Stimulated activated CD4-positive, alpha-beta T cell treated with anti-CD3 and anti-CD28 coated beads, Interleukin-1b, Interleukin-23, amount 100 ng/mL, for 1 hour (primary cell): ENCODE measurements at places on chromosomes 5 and 9.

DNA sequence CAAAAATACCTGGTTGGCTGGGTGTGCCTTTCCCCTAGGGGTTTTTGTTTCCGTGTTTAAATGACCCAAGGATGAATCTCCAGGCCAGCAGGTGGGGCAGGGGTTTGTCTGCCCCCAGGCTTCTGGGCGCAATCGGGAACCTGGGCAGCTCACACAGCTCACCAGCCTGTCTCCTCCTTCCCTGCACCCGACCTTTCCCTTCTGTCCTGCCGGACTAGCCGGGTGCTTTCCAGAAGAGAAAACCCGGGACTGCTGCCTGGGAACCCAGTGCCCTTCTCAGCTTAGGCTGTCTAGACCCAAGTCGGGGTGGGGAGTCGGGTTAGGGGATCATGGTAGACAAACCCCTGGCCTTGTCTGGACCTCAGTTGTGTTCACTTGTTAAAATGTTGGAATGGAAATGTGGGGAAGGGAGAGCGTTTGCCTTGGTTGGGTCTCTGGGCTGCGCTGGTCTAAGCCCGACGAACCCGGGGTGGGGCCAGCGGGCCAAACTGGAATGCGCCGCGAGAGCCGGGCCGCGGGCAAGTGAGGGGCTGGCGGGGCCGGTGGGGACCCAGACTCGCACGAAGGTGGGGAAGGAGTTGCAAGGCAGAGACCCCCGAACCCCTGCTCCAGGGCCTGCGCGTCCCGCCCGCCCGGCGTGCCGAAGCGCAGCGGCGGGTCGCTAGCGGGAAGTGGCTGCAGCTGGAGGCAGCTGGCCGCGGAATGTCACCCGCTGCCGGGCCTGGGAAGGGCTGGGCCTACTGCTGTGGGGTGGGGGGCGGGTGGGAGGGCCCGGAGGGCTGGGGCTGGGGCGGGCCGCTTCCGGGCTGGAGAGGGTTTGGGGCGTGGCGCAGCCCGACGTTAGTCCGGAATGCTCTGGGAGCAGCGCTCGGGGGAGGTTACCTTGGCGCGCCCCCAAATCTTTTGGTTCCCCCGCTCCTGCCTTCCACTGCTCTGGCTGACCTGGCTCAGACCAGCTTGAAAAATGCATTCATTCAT, 84.6 kb downstream of the DAB2IP start:
- DNase-seq = no peak

- DNase-seq = no peak
Observed at GRCh38 chr9:89304834-89305188, 6.2 kb upstream of the CKS2 start.

- DNase-seq = no peak
Observed at GRCh38 chr9:81461196-81461595, 228.2 kb downstream of the TLE1 start.

DNA sequence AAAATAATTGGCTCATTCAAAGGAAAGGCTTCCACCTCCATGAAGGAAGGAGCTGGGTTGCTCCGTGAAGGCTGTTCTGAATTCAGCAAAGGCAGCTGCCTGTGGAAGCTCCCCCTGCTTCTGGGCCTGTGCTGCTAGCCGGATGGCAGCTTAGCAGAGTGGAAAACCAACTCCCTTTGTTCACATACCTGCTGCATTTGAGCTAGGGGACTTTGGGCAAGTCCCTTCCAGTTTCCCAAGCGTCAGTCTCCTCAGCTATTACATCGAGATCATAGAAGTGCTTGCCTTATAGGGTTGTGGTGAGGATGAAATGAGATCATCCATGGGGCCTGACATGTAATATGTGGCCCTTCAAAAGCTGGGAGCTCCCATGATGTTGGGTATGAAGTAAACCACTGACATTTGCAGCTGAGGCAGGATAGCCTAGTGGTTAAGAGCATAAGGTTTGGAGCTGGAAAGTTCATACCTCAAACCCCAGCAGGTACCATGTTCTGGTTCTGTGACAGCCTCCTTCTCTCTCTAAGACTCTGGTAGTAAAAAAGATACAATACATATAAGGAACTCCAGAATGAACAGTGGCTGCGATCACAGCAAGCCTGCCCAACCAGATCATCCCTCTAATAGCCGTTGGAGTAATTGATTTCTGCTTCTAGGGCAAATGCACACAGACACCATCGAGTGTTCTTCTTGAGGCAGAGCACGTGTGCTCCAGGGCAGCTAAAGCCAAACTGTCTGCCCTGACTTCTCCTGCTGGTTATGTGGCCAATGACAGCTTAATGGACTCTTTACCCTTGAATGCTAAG, 11.0 kb upstream of the DENND1A start:
- no peak for DNase-seq

DNA sequence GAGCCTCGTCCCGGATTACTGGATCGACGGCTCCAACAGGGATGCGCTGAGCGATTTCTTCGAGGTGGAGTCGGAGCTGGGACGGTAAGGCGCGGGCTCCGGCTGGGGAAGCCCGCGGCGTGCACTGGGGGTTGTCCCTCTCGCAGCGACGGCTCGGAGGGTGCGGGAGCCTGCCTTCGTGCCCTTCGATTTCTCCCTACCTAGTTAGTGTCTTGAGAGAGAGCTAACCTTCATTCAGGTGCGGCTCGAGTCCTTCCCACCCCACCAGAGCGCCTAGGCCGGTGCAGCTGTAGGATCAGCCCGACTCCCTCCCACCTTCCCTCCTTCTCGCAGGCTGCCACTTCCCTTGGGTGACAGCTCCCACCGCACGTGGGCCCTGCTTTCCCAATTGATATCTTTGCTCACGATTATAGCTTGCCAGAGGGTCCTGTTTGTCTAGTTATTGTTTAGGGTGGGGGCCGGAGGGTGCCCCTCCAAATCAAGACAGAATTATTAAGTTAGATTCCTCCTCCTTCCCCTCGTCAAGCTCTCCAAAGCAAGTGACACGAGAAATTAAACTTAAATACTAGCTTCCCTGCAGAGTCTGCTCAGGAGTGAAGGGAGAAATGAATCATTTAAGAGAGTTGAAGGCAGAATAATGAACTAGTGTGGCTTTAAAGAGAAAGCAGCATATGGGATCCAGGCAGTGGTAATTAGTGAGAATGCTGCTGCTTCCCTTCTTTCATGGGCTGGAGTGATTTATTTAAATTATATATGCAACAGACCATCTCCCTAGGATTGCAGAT, 569 bp downstream of the CAMK4 start:
- no peak for DNase-seq

DNA sequence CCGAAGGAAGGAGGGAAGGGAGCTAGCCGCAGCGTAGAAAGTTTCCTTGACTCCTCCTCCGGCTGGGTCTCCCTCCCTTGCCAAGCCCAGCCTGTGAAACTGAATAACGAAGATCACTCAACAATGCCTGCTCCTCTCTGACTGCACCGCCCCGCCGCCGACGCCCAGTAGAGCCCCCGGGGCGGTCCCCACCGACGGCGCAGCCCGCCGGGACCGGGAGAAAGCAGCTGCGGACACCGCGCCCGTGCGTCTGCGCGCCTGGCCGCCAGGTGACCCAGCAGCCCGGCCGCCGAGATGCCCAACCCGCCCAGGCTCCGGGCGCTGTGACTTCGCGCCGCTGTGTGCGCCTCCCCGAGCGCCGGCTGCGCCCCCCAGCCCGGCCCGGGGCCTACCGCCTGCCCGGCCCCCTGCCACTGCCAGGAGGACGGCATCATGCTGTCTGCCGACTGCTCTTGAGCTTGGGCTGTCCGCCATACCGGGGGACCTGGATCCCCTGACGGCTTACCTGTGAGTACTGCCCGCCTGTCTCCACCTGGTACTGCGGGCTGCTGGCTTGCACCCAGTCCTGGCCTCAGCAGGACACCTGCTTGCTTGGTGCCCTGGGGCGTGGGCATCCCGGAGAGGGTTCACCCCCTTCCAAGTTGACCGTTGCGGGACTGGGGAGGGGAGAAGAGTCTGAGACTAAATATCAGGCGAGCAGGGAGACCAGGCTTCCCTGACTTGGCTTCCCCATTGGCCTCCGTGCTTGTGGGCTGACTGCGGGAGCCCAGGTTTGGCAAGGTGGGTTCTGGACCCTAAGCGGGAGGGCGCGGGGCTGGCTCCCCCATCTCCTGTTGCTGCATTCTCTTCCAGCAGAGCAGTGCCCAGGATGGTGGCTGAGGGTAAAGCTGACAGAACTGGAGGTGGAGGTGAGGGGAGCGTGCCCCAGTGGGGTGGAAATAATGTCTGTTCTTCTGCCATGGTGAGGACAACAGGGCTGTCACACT, 26.2 kb upstream of the SPTLC1 start:
- no peak for DNase-seq

- no peak for DNase-seq
Observed at GRCh38 chr5:95331358-95331757, 46.5 kb upstream of the MCTP1 start.

- DNase-seq = no peak
Observed at GRCh38 chr9:85332487-85332886, 409.3 kb downstream of the AGTPBP1 start.

DNA sequence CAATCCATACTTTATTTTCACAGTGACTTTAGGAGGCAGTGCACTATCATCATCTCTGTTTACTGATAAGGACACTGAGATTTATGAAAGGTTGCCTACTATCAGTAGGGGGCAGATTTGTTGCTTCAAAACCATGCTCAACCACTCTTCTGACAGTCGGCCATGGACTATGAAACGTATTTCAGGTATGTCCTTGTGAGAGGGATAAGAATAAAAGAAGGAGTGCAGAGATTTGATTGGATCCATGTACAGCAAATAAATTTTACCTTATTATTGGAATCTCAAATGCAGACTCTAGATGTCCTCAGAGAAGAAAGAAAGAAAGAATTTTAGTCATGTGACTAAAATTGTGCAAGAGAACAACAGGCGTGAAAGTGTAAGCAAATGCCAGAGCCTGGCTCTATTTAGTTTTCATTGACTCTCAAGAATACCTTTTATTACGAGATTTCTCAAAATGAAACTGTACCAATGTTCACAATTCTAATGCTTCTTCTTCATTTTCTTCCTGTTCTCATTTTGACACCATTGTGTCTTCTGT, 296.6 kb upstream of the RASA1 start:
- no peak for DNase-seq

DNA sequence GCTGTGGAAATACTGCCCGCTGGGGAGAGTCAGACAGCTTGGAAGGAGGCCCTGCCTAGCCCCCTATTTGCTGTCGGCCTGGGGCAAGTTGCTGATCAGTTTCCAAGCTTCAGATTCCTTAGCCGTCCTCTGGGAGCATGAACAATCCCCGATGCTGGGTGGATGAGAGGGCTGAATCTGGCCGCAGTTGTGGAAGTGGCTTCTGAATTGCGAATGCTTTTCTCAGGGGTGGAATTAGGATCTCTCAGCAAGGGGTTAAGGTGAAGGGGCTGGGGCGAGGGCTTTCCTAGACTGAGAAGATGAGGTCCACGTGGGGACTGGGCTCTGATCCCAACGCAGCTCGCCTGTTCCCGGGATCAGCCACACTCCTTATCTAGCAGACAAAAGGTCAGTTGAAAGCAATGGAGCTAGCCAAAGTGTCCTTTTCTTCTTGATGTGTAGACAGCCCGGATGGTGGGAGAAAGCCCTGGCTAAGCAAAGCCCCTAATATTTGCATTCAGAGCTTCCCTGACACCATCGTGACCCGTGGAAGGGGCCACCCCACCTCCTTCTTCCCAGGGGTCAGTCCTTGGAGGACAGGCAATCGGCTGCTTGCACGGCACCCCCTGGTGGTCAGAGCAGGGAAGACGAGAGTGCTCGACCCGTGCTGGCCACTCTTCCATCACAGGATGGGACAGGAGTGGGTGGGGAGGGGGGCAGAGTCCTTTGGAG, 54.9 kb downstream of the COL15A1 start:
- DNase-seq = peak; percentile 33

GRCh38 chr5:65797481-65797880, 75.5 kb downstream of the NLN start:
- DNase-seq = no peak

- DNase-seq = no peak
Observed at GRCh38 chr5:16383544-16384052, 82.0 kb downstream of the ZNF622 start.

DNA sequence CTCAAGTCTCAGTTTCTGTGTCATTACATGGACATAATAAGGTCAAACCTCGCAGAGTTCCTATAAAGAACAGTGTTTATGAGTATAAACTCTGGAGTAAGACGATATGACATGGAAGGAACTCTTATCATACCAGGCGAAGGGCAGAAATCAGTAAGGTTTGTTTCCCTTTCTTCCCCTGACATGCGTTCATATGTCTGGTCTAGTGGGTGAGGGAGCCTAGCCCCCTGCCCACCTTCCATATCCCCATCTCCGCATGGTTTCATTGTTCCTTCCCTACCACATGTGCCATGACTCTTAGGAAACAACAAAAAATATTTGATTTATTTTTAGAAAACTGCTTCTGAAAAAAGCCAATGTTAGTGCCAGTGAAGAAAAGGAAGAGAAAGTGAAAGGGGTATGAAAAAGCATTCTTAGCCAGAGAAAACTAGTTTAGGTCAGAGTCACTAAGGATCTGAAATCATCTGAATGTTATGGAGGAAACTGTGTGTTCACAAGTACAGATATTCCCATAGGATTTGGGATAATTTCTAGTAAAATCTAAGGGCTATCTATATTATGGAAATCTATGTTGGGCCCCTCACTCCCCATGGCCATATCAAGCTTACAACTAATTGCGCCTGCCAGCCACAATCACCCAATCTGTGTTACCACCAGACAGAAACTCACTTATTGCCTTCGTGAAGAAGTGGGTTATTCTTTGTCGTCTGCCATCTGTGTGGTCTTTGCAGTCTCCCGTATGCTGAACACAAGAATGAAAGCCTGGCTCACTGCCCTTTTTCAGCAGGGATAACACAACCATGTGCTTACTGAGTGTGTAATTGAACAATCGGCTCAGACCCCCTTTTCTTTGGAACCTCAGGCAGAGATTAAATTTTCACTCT, 19.9 kb upstream of the HMHB1 start:
- no peak for DNase-seq

- DNase-seq = no peak
Observed at GRCh38 chr5:150153957-150154617, 1.6 kb downstream of the PDGFRB start.

GRCh38 chr9:91248707-91249106, 113.0 kb downstream of the AUH start:
- no peak for DNase-seq

DNA sequence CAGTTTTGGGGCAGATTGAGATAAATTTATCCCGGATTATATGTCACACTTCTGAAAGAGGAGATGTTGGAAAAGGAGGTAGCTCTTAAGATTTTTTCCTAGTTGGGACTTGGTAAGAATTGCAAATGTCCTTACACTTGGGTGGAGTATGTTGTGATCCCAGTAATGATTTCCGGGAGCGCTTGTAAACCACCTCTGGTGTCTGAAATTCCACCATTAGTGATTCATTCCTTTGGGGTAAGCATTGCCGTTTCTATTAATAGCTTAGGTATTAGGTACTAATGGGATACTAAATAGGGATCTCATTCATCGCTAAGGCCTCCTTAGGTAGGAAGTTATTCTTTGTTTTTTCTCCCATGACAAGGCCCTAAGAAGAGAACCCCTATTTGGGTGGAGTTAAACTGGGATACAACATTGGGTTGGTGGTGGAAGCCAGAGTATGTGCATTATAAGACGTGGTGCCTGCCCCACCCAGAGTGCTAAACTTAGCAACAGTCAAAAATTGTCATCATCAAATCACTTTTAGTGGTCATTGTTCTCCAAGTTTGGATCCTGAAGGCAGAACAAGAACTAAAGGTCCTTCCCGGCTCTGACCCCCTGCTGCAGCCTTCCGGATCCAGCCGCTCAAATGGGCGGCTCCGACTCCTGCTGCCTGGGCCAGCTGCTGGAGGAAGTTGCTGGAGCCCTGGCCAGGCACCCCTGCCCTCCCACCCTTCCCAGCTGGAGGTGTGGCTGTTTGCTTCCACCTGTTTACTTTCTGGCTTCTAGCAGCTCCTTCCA, 31.7 kb upstream of the DAB2IP start:
- no peak for DNase-seq
